NT2/D1 (cell line): ENCODE measurements at places on chromosomes 3 and 15.

GRCh38 chr15:29470311-29470710 is 200.7 kb upstream of the NSMCE3 start:
- DNase-seq: no peak

GRCh38 chr3:120382941-120383447 is 33.8 kb upstream of the LRRC58 start:
- no peak for DNase-seq

GRCh38 chr15:60814062-60814461 is 335.1 kb upstream of the ICE2 start:
- no peak for DNase-seq

DNA sequence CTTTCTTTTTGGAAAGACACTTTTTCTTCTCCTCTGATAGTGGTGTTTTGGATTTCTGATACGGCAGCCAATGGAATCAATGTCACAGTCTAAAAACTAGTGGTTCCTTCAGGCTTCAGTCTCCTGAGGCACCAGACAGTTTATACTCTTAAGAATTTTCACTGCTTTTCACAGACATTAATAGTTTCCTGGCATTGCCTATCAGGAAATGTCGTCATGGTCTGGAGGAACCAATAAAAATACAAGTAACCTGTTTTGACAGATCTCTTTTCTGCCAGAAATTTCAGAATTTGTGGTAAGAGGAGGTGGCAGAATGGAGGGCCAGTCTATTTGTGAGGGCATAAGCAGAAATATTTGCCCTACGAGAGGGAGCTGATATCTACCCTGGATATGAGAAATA is 44.8 kb downstream of the FILIP1L start:
- no peak for DNase-seq

- DNase-seq: no peak
These were observed 39.0 kb downstream of the SHC4 start for GRCh38 chr15:48924528-48925393.
